SK-N-SH (cell line): ENCODE measurements at places on chromosomes 5 and 9.

- DNase-seq = no peak
Observed at GRCh38 chr9:85516455-85516854, 225.3 kb downstream of the AGTPBP1 start.

GRCh38 chr5:66171349-66172344, 27.5 kb downstream of the SREK1 start:
- DNase-seq = peak; percentile 34

GRCh38 chr9:113635586-113635985, 172.1 kb downstream of the RGS3 start:
- DNase-seq = no peak

- DNase-seq = no peak
Observed at GRCh38 chr9:134318941-134319305, 7.3 kb upstream of the RXRA start.

- DNase-seq = no peak
Observed at GRCh38 chr5:1836891-1837880, 36.0 kb downstream of the NDUFS6 start.

GRCh38 chr9:130452835-130453234, 8.1 kb downstream of the ASS1 start:
- DNase-seq = no peak

DNA sequence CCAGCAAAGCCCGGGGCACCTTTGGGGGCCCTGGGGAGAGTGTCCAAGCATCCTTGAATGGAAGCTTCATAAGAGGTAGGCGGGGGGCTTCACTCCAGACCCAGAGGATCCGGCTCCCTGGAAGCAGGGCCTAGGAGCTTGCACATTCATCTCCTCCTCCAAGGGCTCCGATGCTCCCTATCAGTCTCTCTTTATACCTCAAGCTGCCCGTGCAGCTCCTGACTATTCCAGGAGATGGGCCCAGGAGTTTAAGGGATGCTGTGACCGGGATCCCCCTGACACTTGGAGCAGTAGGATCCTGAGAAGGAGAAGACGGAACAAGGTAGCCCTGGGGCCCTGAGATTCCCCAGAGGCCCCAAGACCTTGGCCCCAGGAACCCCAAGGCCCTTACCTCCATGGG, 25.9 kb downstream of the CSF1R start:
- no peak for DNase-seq

GRCh38 chr5:15386122-15386521, 113.9 kb upstream of the FBXL7 start:
- DNase-seq = no peak

- DNase-seq = no peak
Observed at GRCh38 chr5:16144416-16144815, 35.2 kb downstream of the MARCHF11 start.

- no peak for DNase-seq
Observed at GRCh38 chr5:81007637-81008027, 47.5 kb downstream of the RASGRF2 start.

- DNase-seq = no peak
Observed at GRCh38 chr5:40321514-40321913, 358.2 kb upstream of the PTGER4 start.

DNA sequence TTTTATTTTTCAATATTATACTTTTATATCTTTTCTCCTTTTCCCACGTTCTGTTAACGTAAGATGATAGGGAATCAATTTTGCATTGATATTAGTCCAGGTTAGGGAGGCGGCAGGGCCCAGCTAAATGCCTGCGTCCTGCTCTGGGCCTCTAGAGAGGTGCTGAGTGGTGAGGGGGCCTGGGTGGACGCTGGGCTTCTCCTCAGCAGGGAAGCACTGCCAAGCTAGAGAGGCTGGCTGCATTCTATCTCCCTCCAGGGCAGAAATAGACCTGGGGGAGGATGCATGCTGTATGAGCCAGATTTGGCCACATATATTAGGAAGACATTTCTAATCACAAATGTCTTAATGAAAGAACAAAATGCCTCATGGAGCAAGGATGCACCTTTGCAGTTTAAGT, 43.6 kb upstream of the NKX2-5 start:
- no peak for DNase-seq

DNA sequence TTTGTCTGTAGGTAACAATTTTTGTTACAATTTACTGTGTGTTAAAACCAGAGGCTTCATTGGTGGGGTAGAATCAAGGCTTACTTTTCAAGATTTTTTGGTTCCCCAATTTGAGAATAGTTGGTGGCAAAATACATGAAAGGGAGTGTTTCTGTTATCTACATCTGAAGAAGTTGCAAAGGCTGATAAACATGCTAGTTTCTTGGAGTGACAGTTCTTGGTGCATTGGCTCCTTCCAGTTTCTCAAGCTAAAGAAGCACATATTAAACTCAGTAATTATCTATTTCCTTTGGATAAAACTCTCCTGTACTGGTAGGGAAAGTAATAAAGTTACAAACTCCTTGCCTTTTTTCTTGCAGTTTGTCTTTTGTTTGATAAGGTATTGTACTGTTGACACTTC, 5.9 kb downstream of the MACIR start:
- no peak for DNase-seq
